NK-92 treated with Interleukin-12 subunit alpha and Interleukin-12 subunit beta, amount 100 ng/mL, for 24 hours (cell line): ENCODE measurements at places on chromosomes 11 and 22.

GRCh38 chr22:50304528-50305392, 2.7 kb downstream of the PLXNB2 start:
- DNase-seq: no peak

DNA sequence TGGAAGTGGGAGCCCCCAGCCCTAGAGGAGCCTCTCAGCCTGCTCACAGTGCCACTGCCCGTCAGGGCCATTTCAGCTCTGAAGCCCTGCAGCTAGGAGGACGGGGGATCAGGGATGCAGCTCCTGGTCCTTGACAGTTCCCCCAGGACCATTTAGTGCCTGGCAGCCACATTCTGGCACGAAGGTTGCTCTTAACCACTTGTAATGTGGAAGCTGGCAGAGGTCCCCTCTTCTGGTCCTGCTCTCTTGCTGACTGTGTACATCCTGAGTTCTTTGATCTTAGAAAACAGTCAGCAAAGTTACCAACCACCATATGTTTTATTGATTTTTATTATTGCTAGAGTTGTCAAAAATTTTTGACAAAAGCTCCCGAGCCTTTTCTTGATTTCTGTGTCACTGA, 44.2 kb downstream of the CABIN1 start:
- DNase-seq: no peak

- no peak for DNase-seq
Observed at GRCh38 chr11:65899356-65900124, 648 bp downstream of the FOSL1 start.

- peak; percentile 30 for DNase-seq
Observed at GRCh38 chr11:63937713-63938478, 906 bp upstream of the NAA40 start.

DNA sequence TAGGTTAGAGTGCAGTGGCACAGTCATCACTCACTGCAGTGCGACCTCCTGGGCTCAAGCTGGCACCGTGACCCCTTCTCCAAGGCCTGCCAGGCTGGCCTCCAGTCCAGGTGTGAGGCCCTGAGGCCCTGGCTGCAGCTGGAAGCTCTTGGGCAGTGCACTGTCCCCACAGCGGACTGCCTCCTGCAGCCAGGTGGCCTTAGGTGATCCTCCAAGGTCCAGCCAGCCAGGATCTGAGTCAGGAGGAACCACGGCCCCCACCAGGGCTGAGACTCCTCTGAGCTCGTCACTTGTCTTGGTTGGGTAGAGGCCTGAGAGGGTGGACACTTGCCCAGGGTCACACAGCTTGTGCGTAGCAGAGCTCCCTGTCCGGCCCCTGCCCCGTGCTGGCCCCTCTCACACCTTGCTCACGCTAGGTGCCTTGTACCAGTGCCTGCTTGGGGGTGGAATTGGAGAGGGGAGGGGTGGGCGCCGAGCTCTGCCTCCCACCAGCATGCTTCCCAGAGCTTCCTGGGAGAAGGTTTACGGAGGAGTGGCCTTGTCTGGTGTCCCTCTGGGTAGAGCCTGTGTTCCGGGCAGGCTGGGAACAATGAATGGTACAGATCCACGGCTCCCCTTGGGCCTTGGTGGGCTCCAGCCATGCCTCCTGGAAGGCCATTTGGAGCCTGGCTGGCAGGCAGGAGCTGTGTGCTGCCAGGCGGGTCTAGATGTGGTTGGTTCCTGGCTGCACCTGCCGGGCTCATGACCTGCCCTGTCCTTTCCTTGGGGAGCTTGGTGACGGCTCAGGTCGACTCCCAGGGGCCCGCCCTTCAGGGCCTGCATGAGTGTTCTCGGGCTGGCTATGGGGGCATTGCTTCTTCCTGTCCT, 20.6 kb downstream of the KCNQ1 start:
- no peak for DNase-seq

DNA sequence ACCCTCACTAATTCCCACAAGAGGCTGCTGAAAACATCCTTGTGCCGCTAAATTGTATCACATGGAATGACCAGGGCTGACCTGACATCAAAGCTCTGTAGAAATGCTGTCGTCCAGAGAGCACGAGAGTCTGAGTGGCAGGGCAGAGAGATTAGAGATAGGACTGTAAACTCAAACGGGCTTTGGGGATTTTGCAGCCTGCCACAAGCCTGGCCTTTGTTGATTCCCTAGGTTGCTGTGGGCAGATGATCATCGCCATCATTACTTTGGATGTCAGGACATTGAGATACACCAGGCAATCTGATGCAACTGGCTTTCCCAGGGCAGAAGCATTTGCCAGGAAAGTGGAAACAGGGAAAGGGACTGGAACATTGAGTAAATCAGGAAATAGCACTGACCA, 131.6 kb downstream of the ETS1 start:
- no peak for DNase-seq
